ENCODE measurements at places on chromosomes 1 and 21.
A peak's percentile ranks its signal among the peaks of the same experiment; 100 is the strongest.

DNA sequence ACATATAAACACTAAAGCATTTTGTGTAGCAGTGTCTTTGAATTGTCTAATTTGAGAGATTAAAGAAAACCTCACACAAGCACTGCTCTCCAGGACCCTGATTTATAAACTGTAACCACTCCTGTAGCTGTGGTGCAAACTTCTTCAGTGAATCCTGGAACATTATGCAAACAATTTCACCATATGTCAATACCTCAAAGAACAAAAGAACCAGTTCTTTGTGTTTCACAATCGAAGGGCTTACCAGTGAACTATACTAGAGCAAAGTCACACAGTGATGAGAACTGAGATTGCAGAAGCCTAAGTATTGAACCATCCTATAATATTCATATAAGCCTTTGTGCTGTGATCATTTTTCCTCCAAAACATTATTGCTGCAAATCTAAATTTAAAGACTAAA is 21.5 kb downstream of the DPH5 start:
- DNase-seq, result no peak

DNA sequence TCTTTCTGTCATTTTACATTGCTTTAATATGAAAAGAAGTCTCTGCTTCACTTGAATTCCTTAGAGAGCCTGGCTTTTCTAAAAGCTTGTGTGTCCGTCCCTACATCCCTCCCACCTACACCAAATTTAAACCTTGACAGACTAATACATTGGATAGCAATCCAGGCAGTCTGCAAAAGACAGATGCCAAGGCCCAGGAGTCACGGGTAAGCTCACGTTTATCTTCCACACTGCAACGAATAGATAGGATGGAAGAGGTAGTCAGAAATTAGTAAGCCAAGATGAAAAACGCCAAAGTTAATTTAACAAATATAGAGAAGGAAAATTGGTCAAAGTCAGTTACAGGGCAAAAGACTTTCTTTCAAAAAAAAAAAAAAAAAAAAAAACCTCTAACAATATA is 338.1 kb downstream of the SMYD3 start:
- no peak for DNase-seq

GRCh38 chr1:183653876-183654451 is 848 bp upstream of the APOBEC4 start:
- no peak for DNase-seq

- DNase-seq, result no peak
Observed at GRCh38 chr1:166915941-166916340, 39.9 kb upstream of the TADA1 start.

DNA sequence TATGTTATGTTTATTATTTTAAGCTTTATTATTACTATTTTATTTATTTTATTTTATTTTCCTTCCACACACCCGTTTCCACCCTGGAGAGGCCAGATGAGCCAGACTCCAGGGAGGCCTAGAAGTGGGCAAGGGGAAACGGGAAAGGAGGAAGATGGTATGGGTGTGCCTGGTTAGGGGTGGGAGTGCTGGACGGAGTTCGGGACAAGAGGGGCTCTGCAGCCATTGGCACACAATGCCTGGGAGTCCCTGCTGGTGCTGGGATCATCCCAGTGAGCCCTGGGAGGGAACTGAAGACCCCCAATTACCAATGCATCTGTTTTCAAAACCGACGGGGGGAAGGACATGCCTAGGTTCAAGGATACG is 468 bp upstream of the MX1 start:
- DNase-seq, result no peak

DNA sequence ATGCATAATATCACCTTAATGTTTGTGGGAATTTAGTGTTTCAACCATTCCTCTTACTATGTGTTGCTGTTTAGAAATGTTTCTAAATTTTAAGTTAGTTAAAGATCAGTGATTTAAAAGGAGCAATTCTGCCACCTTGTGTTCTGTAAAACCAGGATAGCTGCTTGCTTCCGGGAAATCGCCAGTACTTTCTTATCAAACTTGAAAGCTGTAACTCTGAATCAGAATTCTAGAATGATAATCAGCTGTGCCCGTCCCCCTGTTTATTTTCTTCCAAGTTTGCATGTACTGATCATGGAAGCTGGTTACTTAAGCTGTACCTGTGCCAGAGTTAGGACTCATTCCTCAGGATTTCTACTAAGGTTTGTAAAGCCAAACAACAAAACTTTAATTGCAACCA is 656.4 kb downstream of the LTN1 start:
- DNase-seq, result no peak

- DNase-seq, result no peak
Observed at GRCh38 chr1:15417059-15417934, 7.6 kb downstream of the EFHD2 start.

- no peak for DNase-seq
Observed at GRCh38 chr1:229905031-229905545, 161.9 kb upstream of the GALNT2 start.

DNA sequence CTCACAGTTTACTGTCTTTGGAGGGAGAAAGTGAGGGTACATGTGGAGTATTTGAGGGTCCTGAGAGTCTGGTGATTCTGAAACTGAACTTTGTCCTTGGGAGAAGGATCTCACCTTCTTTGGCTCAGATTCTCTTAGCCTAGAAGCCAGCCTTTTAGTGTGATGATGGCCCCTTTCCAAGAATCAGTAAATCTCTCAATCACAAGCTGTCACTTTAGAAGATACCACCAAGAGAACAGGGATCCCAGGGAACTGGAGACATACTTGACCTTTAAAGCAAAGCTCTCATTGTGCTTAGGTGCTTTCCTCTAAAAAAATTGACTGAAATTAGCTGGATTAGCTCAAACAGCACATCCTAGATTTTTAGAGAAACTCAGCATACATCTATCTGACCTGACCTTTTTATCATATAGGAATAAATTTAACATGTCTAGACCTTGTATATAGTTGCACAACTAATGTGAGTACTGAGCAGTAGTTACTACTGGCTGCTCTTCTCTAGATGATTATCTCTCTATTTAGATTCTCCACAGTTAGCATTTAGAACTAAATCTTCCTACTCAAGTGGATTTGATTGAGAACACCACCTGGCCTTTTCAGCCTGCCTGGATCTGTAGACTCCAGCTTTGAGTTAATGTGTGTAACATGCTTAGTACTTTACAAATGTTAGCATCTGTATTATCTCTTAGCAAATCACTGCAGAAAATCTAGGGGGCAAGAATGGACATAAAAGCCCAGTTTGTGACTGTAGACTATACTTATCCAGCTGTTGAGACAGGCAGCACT is 157.7 kb downstream of the MAST2 start:
- no peak for DNase-seq

GRCh38 chr1:108007531-108007930 is 42.6 kb upstream of the VAV3 start:
- no peak for DNase-seq

DNA sequence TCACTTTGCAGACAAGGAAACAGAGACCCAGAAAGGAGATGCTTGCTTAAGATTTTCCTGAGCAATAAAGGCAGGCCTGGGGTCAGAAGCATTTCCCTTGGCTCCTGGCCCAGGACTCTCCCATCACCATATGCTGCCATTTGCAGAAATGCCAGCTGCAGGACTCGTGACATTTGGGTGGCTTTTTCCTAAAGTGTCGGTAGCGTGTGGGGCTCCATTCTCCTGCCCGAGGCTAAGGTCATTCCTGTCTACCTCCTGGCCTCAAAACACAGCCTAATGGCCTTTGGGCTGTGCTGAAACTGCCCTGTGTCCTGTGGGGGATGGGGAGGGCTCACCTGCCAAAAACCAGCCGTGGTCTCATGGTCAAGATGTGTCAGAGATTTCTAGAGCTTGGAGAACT is 216.1 kb upstream of the EDN2 start:
- DNase-seq, result no peak

DNA sequence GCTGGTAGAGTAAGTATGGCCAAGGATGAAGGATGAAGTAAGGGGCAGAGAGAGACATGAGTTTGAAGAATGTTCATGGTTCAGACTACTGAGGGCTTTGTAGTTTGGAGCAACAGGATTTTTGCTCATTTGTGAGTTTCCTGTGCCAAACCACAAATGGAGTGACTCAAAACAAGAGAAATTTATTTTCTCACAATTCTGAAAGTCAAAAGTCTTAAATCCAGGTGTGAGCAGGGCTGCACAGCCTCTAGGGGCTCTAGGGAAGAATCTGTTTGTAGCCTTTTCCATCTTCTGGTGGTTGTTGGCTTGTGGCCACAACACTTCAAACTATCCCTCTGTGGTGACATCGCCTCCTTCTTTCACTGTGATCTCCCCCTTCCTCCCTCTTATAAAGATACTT is 58.9 kb downstream of the RHOU start:
- no peak for DNase-seq

DNA sequence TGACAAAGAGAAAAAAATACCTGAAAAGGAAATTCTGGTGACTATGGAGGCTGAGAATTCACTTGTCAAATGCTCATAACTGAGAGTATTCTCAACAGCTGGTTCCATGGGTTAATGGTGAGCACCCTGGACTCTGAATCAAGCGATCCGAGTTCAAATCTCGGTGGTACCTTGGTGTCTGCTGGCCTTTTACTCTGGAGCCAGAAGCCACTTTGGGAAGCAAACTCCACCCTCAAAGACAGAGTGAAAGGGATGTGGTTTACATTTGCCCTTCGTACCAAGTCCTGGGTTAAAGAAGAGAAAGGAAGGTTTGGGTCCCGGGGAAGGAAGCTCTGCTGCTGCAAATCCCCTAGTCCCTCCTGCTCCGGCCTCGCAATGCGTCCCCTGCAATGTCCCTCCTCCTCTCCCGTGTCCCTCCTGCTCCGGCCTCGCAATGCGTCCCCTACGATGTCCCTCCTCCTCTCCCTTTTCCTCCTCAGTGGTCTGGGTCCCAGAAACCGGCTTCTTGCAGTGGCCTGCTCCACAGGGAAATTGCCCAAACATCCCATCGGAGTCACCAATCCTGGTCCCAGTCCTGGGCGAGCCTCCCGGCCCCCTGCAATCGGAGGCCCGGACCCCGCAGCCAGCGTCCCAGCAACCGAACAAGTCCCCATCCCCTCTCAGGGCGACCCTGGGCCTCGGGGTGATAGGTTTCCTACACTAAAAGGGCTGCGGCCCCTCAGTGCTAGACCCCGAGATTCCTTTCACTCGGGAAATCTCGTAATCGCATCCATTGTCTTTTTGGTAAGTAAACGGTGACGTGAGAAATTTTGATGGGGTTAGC is 129.4 kb downstream of the PPIAL4G start:
- DNase-seq, result no peak

DNA sequence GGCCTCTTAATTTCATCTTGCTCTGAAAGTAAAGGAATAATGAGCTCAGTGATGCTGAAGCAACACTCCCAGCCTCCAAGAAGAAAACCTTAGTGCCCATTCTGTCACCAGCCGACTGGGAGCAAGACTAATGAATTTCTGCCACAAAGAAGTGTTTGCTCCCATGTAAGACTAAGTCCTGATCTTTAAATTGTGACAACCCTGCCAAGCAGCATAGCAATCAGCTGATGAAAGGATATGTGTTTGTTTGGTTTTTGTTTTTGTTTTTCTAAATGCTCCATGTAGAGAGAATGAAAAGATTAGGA is 113.7 kb upstream of the PALMD start:
- DNase-seq, result no peak

GRCh38 chr1:8094481-8095241 is 68.6 kb upstream of the ERRFI1 start:
- no peak for DNase-seq

GRCh38 chr1:13996334-13996733 is 296.3 kb downstream of the PRDM2 start:
- no peak for DNase-seq

- DNase-seq, result peak; percentile 72
Observed at GRCh38 chr1:204828352-204828850, 42.3 kb upstream of the NFASC start.

DNA sequence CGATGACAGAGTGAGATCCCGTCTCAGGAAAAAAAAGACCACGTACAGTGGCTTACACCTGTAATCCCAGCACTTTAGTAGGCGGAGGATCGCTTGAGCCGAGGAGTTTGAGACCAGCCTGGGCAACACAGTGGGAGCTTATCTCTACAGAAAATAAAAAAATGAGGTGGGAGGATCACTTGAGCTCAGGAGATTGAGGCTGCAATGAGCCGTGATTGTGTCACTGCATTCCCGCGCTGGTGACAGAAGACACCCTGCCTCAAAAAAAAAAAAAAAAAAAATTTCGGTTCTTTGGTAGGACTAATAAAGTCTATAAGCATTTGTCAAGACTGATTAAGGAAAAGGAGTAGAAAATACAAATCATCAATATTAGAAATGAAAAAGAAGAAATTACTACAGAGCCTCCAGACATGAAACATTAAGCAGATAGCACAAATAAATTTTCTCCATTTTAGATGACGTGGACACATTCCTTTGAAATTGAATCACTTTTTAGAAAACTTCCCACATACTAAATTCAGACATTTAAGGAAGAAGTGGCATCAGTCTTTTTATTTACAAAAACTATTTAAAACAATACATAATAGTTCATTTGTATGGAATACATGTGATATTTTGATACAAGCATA is 30.4 kb downstream of the MORC3 start:
- DNase-seq, result no peak

GRCh38 chr1:10085076-10085475 is 52.3 kb downstream of the UBE4B start:
- no peak for DNase-seq

DNA sequence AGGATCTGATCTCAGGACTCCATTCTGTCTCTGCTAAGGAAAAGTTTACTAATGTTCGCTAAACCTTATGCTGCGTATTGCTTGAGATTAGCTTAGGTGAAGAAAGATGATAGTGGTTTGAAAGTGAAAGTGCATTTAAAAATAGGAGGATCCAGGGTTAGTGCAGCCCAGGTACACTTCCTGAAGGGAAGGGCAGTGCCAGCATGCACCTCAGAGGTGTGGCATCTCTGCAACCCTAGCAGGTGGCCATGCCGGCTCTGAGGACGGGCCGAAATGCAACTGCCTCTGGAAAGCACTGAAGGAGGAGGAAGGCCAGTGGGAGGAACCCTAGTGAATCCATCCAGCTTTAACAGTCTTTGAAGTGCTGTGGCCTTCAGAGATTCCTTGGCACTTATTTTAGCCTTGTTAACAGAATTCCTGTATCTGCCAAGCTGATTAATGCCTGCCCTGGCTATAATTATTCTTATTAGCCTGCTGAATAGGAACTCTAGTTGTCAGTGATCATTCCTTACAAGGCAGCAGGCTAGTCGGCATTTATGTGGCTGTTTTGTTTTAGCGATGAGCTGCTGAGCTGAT is 5.5 kb downstream of the PTGFRN start:
- DNase-seq, result no peak

DNA sequence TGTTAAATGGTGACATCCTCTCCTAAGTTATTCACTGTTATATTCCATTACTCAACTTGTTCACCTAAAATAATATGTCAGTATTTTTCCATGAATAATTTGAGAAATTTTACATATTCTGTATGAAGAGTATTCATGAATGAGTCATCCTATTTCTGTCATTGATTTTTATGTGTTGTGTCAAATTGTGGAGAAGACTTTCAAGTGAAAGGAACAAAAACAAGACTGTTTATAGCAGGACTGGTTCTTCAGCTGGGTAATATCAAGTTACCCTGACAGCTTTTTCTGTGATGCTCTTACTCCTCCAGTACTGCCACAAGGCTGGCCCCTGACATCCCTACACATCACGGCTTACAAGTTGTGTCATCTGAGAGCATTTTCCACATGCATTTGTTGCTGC is 847.7 kb downstream of the NCAM2 start:
- DNase-seq, result no peak

GRCh38 chr1:58805716-58806571 is 22.1 kb upstream of the JUN start:
- no peak for DNase-seq
